ENCODE measurements at places on chromosomes 1 and 21. TPM values are rescaled to one million over a fixed set of nuclear protein-coding genes. Genes with fewer than 3 reads are reported as not detected.

DNA sequence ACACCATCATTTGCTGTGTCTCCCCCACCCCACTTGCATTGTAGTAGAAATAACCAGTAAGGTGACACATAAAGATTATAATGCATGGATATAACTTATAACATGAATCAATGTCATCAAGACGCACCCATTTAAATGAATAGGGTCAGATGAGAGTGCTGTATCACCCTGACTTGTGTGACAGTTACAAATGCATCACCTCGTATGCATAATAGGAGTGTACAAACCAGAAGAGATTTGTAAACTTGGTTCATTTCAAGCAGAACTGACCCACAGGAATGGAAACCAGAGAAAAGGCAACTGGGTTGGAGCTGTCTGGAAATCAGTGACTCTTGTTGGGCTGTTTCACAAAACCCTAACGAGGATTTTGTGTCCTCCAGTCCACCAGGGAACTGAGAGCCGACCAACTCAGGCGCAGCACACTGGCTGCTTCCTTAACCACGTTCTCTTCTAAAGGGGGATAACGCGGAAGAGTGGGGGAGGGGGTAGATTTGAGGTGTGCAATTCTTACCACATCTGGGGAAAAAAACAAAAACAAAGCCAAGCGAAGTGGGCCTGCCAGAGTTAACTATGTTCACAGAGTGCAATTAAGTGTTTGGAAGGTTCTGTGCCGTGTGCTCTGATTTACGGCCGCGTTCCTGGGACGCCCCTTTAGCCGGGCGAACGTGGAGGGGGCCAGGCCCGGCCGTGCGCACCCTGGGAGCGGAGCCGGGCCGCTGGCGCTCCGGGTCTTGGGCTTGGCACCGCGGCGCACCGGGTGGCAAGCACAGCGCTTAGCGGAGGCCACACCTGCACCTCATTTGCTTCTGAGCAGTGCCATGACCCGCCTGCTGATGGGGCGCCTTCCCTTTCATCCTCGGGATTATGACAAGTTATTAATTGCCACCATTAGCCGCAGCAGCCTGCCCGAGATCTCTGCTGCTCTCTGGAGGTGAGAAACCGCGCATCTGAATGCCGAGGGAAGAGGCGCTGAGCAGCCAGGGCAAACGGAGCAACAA, 248.8 kb upstream of the FOXD3 start:
- no peak for DNase-seq

- no peak for DNase-seq
Observed at GRCh38 chr1:109761227-109762038, 2.3 kb downstream of the EPS8L3 start.

GRCh38 chr1:113280581-113280980, 109.7 kb upstream of the MAGI3 start:
- DNase-seq, result no peak

DNA sequence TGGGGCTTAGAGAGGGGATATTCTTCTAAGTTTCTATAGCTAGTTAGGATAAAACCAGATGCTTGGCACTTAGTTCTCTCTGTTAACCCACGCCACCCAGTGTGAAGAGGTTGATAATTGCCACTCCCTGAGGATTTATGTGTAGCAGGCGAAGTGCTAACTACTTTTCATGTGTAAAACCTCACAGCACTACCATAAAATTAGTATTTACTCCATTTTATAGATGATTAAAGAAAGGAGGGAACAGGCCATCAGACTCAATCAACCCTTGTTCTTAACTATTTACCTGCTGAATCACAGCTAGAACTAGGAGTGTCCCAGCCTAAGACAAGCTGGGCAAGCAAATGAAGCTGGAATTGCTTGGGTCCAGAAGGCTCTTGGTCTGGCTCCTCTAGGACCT, 8.9 kb downstream of the LIN28A start:
- no peak for DNase-seq

EXOSC10 gene
- total RNA-seq, result 68.9 TPM

DNA sequence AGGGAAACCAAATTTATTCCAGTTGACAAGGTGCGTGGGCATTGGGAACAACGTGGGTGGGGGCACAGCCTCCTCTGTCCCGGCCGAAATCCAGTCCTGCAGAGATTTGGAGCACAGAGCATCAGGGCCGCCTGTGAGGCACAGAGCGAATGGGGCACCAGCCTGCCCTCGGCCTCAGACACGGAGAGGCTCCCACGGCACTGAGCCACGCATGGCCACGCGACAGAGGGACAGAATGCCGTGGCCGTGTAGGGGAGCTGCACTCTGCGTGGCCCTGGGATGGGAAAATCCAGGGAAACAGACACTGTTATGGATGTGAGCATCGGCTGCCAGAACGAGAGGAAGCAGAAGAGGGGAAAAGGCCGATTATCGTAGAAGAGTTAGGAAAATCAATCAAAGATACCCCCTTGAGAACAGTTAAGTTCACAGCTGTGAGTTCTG, 13.5 kb upstream of the C1orf159 start:
- DNase-seq, result no peak

PTCH2 gene
- 0.04 TPM for total RNA-seq

DNA sequence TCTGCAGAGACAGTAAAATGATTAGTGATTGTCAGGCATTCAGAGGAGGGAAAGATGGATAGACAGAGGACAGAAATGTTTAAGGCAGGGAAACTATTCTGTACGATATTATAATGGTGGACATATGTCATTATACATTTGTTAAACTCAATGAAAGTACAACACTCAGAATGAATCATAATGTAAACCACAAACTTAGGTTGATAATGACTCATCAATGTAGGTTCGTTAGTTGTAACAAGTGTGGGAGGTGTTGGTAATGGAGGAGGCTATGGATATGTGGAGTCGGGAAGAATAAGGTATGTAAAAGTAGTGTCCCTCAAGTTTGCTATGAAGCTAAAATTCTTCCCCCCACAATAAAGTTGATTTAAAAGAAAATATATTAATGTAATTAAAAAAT, 455.0 kb downstream of the BRINP3 start:
- no peak for DNase-seq

- DNase-seq, result no peak
Observed at GRCh38 chr1:43267818-43268425, 1.9 kb upstream of the TMEM125 start.

- no peak for DNase-seq
Observed at GRCh38 chr1:171800342-171800741, 18.9 kb downstream of the METTL13 start.

VANGL2 gene
- not detected for total RNA-seq

- no peak for DNase-seq
Observed at GRCh38 chr1:204145033-204145504, 6.8 kb downstream of the ETNK2 start.

GPR37L1 gene
- total RNA-seq, result not detected

DNA sequence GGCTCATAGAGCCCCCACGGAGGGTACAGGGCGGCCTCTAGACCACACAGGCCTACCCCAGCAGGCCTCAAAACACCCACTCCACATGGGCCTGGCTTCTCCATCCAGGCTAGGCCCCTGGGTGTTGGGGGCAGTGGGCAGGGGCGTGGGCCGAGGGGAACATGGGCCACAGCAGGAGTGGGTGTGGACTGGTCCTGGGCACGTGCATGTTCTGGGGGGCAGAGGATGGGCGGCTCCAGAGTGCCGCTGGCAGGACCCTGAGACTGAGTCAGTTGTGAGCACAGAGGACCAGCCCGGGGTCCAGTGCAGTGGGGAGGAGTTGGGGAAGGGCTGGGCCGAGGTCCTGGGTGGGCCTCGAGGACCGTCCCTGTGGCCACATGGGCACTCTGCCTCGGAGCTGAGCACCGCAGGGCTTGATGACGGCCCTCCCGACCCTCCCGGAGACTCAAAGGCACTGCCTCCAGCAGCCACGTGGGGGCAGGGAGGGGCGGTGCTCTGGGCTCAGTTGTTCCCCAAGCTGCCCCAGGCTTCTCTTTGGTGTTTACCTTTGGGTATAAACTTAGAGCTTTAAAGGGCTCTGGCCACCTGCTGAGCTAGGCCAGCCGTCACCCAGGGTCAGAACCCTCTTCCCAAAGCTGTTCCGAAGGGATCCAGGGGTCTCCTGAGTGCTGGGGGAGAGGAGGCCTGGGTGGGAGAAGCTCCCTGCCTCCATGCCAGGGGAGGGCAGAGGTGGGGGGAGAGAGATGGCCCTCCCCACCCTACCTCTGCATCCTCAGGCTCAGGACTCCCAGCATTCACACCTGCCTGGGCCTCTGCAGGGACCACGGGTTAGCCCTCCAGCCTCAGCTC, 79.9 kb downstream of the MORN1 start:
- DNase-seq, result no peak

TRIM58 gene
- 0.66 TPM for total RNA-seq

DNA sequence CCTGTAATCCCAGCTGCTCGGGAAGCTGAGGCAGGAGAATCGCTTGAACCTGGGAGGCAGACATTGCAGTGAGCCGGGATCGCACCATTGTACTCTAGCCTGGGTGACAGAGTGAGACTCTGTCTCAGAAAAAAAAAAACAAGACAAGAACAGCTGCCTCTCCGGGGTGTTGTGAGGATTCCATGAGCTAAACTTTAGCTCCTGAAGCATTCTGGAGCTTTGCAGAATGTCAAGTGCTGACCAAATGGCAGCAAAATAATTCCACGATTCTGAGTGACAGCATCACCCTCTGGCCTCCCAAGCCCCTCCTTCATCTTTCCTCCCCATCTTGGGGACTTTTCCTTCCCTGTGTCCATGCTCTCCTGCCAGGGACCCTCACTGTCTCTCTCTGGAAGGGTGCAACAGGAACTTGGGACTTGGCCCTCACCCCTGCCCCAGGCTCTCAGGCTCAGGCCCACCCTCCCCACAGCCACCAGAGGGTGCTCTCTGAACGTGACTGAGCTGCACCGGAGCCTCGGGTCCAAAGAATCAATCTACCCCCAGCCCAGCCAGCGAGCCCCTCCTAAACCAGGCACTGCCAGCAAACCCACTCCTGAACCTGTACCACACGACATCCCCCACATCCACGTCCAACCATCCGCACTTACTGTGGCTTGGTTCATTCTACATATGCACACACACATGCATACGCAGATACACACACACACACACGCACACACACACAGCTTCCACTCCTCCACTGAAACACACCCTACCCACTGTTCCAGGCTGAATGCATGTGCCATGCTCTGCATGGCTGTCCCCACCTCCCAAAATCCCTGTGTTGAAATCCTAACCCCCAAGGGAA, 45.7 kb downstream of the ACOT7 start:
- DNase-seq, result no peak

DNA sequence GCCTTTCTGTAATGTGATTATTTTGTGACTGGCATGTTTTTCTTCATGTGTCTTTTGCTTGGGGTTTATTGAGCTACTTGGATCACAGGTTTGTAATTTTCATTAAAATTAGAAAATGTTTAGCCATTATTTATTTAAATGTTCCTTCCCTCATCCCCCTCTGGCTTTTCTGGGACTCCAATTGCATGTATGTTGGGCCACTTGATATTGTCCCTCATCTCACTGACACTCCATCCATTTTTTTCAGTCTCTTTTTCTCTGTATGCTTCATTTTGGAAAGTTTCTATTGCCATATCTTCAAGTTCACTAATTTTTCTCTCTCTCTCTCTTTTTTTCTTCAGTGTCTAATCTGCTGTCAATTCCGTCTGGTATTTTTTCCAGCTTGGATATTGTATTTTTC, 390.1 kb downstream of the PRDM2 start:
- no peak for DNase-seq

DNA sequence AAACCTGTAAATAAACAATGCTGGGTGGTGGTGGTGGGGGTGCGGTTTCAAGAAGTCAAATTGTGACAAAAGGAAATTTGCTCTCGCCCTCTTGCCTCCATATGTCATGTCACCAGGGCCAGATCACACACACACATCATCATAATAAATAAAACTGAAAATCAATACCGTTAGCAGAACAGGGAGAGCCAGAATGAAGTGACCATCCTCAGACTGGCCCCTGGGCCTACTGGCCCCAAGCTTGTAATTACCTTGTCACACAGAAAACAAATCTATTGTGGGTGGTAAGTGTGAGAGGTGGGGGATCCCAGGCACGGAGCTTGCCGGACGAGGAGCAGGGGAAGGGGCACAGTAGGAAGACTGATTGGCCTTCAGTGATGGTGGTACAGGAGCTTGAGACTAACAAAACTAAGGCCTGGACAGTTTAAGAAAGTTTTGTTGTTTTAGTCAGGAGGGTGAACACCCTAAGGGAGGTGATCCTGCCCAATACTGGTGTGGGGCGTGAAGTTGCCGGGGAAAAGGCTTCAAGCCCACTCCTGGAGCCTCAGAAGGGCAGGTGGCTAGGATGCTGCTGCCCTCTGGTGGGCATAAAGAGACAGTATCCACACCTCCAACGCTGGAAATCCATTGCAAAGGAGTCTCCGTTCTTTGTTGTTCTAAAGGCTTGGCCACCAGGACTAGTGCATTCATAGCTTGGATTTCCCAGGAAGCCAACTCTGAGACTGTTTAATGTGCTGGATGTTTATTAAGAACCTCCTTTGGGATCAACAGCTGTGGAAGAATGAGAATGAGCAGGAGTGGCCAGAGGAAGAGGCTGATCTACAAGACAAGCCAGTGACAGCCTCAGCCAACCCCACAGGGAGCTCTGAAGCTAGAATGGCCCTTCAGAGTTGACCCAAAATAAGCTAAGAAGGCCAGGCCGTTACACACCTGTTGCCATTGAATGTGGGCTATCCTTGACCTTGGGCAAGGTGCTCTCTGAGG, 8.1 kb upstream of the C1orf216 start:
- DNase-seq, result no peak
